ENCODE measurements at places on chromosomes 5 and 9.

DNA sequence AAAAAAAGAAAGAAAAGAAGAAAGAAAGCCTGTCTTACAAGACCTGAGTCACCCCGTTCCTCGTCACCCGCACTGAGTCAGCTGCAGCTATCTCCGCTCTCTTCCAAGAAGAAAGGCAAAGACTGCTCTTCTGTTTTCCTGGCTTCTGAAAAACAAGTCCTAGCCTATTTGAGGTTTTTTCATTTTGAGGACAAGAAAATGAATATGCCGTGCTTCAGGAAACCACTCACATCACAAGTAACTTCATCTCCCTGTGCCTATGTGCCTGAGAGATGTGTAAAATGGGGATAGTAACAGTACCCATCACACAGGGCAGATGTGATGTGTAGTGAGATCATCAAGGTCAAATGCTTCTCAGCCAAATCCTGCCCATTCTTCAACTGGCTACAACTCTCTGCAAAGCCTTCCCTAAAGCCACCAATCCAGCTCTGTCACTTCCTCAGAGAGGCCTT is 78.4 kb downstream of the GLDC start:
- peak; percentile 75 for DNase-seq

DNA sequence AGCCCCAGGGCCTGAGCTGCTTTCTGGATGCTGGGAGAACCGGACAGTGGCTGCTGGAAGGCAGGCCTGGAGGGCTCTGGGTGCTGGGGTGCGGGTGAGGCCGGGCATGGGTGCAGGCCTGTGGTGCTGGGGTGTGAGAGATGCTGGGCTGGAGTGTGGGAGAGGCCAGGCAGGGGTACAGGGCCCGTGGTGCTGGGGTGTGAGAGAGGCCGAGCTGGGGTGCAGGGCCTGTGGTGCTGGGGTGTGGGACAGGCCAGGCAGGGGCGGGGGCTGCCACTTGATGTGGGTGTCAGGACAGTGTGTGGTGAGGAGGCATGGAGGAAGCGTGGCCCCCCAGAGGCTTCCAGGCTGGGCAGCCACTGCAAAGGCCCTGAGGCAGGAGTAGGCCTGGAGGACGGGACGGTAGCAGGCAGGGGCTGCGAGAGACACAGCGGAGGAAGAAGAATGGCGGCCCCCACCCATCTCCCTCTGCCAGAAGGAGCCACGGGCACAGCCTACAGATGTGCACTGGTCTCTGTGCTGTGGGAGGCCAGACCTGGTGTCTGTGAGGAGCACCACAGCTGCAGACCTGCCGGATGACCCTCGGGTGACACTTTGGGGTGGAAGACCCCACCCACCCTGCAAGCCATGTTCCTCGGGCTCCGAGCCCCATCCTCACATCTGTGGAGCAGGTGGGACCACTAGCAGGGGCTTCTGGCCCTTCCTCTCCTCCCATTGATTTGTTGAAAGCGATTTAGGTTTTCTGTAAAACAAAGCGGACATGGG is 9.3 kb downstream of the NKD2 start:
- DNase-seq = no peak

DNA sequence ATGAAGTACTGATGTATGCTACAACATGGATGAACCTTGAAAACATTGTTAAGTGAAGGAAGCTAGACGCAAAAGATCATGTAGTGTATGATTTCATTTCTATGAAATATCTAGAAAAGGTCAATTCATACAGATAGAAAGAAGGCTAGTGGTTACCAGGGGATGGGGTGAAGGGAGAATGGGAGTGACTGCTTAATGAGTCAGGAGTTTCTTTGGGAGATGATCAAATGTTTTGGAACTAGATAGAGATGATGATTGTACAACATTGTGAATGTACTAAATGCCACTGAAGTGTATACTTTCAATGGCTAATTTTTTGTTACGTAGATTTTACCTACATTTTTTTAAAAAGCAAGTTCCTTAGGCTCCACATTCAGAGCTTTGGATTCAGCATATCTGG is 14.9 kb upstream of the DELE1 start:
- no peak for DNase-seq

DNA sequence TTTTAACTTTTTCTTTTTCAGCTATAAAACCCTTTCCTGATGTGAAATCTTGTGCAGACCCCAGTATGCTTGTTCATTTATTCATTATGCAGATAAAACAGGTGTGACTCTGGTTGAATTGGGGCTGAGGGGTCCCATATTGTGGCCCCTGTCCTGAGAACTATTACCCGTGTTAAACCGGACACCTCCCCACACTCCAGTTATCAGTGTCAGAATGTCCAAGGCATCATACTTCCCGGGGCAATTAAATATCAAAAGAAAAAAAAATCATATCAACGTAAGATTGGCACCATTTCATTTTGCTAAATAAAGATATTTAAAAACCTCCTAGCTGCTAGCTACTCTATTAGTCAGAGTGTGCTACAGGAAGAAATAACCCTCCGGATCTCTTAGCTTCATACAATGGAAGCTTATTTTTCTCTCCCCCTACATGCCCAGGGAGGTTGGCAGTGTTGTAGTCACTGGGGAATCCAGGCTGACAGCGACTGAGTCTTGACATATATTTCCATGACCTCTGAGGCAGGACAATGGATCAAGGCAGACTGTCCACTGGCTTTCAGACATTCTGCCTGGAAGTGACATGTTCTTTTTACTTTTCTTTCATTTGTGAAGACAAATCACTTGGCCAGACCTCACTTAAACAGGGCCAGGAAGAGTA is 170.0 kb downstream of the SEC61B start:
- no peak for DNase-seq

- DNase-seq = peak; percentile 26
These were observed 84.5 kb downstream of the BRINP1 start for GRCh38 chr9:119284587-119285337.

DNA sequence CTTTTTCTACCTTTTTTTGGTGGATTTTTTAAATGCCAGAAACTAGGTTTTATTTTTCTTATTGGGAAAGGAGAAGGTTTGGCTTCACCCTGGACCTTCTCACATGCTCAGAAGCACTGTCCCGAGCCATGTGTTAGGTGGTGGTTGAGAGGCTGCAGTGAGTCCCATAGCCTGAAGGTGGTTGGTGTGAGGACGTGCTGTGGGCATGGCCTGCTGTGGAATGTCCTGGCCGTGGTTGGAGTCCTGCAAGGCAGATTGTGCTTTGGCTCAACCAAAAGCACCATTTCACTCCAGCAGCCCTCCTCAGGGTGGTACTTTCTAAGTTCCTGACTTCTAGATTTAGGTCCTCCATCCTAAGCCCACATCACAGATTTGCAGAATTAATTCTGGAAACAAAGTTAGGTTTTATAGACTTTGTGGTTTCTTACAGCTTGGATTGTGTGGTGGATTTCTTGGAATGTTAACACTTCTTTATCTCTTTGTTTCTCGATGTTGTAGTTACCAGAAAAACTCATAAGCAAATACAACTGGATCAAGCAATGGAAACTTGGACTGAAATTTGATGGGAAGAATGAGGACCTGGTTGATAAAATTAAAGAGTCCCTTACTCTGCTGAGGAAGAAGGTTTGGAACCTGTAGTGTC is 22.6 kb downstream of the OTULIN start:
- no peak for DNase-seq

Measured in RCC 7860 (cell line).